ENCODE measurements at places on chromosomes 7 and 10.

GRCh38 chr10:119090968-119091367 lies 10.4 kb upstream of the EIF3A start:
- DNase-seq: no peak

- no peak for DNase-seq
These were observed 264.9 kb downstream of the EXOC4 start for GRCh38 chr7:133517766-133518165.

GRCh38 chr7:13017333-13017857 lies 330.0 kb downstream of the ARL4A start:
- DNase-seq: no peak

- DNase-seq: peak; percentile 18
These were observed 26.2 kb upstream of the RASGEF1A start for GRCh38 chr10:43292755-43293676.
